ENCODE measurements at places on chromosomes 7 and 10.

DNA sequence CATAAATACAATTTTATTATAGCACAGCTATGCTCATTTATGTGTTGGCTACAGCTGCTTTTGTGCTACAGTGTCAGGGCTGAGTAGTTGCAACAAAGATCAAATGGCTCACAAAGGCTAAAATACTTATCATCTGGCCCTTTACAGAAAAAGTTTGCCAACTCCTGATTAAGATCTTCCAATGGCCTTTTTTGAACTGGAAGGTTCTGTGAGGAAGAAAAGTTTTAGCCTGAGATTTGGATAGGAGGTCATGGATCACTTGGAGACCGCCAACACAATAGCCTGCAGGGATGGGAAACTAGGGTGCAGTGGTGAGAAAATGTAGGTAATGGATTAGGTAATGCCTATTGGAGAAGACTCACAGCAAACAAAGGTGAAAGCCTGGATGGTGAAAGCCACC is 169.8 kb downstream of the NOC3L start:
- no peak for DNase-seq

DNA sequence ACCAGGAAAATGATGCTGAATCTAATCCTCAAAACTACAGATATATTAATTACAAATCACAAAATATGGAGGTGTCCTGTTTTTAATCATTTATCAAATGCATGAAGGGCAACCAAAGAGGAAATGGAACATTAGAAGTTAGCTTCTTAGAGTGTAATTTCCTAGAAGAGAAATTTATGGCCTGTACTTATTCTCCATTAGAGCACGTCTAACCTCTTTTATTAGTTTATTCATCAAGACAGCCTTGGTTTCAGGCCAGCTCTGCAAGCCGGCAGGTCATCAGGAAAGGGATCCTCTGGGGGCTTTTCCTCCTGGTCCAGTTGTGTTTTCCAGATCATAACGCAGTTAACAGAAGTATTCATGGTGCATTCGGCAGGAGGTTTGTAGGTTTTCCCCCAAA is 517.6 kb downstream of the KCNMA1 start:
- no peak for DNase-seq

- DNase-seq, result no peak
Measured at GRCh38 chr10:129191797-129192196, 275.2 kb upstream of the MGMT start.

DNA sequence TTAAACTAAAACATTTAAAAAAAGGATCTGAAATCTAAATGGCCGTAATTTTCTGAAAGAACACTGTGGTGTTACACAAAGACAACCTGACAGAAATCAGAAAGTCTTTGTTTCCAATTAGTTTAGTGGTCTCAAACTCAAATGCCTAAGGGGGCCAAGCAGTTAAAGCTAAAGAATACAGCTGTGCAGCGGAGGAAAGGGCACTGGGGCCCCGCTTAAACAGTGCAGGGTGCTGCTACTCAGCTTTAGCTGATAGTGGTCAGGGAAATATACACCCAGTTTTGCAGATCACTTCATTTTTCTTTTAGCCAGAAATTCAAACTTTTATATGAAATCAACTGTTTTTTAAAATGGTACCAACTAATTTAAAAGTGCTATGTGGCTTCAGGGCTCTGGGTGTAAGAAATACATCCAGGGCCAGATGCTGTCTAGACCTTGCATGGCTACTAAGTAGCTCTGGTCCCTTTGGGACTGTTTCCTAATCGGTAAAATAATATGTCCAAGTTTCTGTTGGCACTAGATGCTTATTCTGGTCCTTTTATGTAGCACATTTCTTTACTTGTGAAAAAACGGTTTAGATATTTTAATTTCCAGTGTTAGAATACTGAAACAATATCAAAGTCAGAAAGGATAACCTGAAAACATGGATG is 161.8 kb upstream of the LAMB4 start:
- no peak for DNase-seq

- no peak for DNase-seq
Measured at GRCh38 chr7:26792576-26792975, 71.8 kb downstream of the SKAP2 start.

DNA sequence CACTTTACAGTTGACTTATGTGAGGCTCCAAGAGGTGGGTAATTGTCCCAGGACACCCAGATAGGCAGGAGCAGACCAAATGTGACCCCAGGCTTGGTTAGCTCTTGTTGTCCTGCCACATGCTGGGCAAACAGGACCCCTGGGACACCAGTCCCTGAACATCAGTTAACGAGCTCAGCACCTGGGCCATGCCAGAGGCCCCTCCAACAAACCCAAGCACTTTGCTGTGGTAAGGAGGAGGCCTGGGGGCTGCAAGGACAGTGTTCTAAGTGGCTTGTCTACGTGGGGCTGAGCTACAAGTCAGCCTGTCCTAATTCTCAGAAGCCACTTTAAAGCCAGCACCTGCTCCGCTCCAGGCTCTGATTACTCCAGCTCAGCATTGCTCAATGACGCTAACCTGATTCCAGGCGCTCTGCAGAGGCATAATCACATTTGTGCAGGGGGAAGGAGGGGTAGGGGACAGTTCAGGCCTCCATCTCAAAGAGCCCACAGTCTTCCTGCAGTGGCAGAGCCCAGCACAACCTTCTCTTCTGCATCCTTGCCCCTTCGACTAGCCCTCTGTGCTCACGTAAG is 57.2 kb downstream of the DDC start:
- DNase-seq, result no peak

GRCh38 chr10:33631991-33632390 is 297.5 kb upstream of the NRP1 start:
- DNase-seq, result no peak

GRCh38 chr7:95430864-95431263 is 4.0 kb downstream of the PON2 start:
- DNase-seq, result no peak

DNA sequence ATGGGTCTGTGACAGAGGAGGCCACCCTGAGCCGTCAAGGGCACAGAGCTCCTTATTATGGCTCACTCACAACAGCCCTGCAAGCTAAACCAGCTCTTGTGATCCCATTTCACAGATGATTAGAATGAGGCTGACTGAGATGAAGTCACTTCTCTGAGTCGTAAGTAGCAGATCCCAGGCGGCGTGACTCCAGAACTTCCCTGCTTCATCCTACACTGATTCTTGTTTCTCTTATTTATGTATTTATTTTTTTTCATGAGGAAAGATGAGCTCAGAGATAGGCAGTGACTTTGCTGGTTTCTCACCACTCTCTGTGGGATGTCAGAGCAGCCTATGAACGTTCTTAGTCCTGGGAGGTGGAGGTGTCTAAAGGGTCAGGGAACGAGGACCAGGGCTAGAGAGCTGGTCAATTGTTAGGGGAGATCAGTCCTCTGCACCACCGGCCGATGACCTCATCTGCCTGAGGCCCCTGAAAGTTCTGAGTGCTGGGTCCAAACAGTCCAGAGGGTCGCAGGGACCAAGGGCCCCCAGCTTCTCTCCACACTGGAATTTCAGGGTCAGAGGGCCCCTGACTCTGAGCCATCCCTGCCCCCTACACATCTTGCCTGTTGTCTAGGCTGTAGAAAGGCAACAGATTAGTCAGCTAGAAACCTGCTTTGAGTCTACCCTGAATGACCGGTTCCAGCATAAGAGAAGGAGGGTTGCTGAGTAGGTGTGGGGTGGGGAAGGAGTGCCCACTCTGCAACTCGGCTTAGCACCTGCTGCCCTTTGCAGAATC is 17.9 kb downstream of the CLRN3 start:
- DNase-seq, result no peak

DNA sequence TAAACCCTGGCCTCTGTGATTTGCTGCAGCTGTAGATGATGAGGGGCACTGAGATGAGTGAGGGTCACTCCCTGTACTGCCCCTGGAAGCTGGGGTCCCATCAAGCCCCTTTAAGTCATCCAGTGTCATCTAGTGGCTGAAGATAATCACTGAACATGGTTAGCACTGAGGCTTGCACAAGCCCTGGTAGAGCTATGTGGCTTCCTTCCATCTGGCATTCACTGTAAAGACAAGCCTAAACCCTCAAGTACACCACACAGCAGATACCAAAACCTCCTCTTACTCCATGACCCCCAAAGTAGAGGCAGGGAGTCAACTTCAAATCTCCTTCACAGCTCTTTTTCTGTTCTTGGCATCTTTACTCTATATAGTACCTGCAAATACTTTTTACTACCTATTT is 72.7 kb upstream of the MRLN start:
- DNase-seq, result no peak

DNA sequence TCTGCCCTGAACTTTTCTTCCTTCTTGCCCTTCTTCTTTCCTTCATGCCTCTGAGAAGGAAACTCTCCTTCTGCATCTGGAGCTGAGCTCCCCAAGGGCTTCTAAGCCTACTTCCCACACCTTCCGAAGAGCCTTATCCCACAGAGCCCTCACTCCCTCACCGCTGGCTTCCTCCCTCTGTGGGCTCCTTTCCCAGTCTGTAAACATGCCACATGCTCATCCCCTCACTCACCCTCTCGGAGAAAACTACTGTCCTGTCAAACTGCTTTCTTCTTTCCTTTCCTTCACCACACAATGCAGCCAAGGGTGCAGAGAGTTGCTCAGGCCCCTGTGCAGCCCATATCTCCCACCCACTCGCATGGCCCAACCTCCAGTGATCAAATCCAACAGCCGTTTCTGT is 18.1 kb downstream of the ANKRD16 start:
- no peak for DNase-seq

GRCh38 chr10:37588299-37588698 is 269.1 kb downstream of the ZNF248 start:
- no peak for DNase-seq

- DNase-seq, result no peak
Measured at GRCh38 chr7:77698042-77698625, 1.9 kb downstream of the RSBN1L start.

DNA sequence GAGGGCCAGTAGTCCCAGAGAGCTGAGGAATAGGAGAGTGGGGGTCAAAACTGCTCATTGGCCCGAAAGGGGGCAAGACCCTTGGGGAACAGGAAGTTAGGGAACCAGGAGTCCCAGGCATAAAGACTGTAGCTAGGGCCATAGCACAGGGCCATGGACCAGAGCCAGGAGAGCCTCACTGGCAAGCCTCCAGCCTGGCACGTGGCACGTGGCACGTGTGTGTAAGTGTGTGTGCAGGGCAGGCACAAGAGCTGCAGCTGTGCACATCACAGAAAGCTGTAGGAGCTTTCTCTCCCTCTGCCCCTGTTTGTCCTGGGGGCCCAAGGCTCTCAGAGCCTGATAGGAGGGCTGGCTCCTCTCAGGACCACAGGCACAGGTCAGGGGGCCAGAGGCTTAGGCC is 47.8 kb upstream of the SLF2 start:
- no peak for DNase-seq

DNA sequence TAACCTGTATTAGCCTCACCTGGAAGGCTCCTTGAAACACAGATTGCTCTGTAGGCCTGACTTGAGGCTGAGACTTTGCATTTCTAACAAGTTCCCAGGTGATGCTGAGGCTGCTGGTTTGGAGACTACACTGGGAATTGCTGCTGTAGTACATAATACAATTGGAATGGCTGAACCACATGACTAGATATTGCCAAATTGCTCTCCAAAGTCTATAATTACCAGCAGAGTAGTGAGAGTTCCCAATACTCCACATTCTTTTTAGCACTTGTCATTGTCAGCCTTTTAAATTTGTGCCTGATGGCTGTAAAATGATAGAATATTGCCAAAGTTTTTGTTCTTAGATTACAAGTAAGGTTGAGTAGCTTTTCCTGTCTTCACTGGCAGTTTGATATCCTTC is 39.9 kb downstream of the PLEKHA8 start:
- peak; percentile 31 for DNase-seq

Measured in HS-27A (cell line).